ENCODE measurements at places on chromosomes 5 and 9.

- no peak for DNase-seq
These were observed 4.9 kb downstream of the FBXO38 start for GRCh38 chr5:148388696-148389095.

- peak; percentile 16 for DNase-seq
These were observed 22.6 kb downstream of the HMGXB3 start for GRCh38 chr5:150023136-150023535.

DNA sequence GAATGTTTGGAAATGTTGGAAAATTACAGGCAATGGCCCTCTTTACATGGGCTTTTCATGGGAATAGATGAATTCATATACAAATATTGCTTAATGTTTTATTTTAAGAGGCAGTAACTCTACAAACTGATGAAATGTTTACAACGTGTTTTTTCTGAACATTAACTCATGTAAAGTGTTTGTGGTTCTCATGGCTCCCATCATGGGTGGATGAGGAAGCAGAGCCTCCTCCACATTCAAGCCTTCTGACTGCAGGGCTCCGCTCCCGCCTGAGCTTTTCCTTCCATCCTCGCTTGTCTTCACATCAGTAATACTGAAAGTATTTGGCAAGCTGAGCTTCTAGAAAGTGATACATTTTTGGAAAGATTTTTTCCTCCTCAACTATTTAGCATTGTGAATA is 204.2 kb downstream of the ARHGAP26 start:
- DNase-seq: peak; percentile 54

DNA sequence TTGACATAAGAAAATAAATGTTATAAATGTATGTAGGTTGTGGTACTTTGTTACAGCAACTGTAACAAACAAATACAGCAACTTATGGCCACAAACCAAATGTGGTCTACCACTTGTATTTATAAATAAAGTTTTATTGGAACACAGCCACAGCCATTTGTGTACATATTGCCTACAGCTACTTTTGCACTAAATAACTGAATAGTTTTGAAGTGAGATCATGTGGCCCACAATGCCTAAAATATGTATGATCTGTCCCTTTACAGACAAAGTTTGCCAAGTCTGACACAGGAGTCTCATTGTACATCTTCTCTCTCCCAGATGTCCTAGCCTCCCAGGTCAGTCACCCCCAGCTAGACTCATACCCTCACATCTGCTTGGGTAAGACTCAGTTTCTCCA is 283.6 kb upstream of the PRDM9 start:
- no peak for DNase-seq

DNA sequence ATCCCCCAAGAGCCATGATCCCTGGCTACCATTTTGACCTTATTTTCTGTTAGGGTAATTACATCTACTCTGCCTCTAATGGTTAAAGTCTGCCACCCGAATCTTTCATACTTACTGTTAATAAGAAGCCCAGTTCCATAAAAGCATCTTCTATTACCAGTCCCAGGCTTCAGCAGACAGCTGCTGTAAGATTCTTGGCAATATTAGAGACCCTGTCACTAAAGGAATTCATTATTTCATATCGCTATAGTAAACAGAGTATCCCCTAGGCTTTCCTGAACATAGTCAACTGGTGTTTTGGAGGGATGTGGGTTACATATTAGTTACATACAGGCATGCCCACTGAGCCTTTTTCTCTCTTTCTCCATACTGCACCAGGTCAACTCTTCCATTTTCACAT is 608.7 kb upstream of the SEMA6A start:
- no peak for DNase-seq

- no peak for DNase-seq
These were observed 30.1 kb downstream of the UBE2QL1 start for GRCh38 chr5:6478793-6479192.

DNA sequence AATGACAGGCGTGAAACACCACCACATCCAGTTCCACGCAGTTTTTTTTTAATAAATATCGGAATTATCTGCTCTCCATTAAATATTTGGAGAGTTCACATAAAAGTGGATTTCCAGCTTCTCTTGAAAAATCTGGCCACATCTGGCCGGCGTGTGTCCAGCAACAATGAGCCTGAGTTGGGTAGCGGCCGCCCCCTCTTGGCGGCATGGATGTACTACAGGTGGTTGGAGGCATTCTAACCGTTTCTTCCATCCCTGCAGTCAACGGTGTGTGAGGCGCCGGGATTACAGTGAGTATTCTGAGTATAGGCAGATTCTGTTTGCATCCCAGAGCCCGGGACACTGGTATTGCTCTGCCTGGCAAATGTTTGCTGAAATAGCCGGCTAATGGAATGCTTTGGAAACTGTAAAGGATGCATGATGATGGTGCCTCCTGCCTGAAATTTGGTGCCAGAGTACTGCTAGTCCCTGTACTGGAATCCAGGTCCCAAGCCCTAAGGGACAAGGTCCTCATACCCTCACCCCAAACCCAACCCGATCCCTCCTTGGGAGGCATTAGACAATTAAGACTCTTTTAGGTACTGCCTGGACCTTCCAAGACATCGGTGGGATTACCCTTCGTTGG is 13.6 kb upstream of the GM2A start:
- DNase-seq: peak; percentile 52

DNA sequence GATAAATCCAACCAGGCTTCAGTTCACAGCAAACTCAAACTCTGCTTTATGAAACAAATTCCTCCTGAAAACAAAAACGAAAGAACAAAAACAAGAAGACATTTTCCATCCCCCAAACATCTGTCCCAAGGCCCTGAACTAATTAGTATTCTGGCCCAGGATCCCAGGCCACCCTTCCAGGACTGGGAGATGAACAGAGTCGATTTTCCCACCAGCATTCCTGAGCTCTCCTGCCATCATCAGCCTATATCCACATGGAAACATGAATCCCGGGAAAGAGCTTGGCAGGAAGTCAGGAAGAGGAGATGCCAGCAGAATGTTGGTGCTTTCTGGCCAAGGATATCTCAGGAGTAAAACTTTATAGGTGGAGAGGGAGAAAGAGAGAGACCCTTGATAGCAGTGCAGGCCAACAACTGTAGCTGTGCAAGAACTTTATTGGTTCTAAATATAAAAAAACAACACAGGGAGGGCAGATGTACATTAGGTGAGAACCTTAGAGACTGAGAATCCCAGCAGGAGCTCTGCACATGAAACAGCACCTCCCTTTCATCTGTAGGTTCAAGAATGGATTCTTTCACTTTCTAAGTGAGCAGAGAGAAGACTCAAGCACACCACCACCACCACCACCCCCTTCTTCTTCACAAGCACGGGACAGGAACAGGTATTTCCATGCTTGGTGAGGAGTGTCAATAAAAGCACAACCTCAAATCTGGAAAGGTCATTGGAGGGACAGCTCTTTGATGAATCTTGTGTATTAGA is 190.7 kb upstream of the TAS2R1 start:
- DNase-seq: no peak

DNA sequence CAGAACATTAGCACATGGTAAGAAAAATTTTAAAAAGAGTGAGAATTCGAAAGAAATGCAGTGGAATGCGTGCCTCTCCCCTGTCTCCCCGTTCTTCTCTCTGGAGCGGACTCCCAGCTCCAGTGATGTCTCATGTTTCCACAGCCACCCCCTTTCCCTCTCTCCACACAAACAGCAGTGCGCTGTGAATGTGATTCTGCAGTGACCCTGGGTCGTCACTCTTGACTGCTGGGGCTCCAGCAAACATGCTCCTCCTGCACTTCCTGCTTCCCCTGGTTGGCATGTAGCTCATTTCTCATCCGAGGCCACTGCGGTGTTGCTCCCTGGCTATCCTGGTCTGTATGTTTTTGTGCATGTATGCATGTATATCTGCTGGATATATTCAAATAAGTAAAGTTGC is 13.3 kb downstream of the PHF2 start:
- DNase-seq: no peak

- DNase-seq: no peak
These were observed 53.7 kb upstream of the PPP3R2 start for GRCh38 chr9:101648493-101648892.

GRCh38 chr5:10145923-10146401 is 103.7 kb downstream of the ATPSCKMT start:
- peak; percentile 51 for DNase-seq

- DNase-seq: no peak
These were observed 102.7 kb downstream of the ADAMTS12 start for GRCh38 chr5:33788922-33789566.

- peak; percentile 55 for DNase-seq
These were observed 250.6 kb upstream of the MAP3K1 start for GRCh38 chr5:56564541-56565282.

GRCh38 chr5:179830818-179831468 is 10.2 kb downstream of the SQSTM1 start:
- DNase-seq: no peak

DNA sequence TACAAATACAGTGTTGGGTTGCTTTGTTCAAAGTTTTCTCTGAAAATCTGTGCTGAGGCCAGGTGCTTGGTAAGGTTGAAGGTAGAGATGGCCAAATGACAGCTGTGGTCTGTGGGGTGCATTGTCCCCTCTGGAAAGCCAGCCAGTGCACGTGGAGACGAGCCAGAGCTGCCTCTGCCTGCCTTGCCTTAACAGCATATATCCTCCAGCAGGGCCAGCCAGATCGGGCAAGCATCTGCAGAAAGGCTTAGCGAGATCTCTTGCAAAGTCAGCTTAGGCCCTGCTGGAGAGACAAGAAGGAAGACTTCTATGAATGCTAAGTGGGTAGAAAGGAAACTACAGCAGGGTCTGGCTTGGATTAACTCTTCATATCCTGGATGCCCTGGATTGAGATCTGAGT is 49.5 kb downstream of the GRIA1 start:
- no peak for DNase-seq

- no peak for DNase-seq
These were observed 31.2 kb upstream of the NDUFB6 start for GRCh38 chr9:32603914-32604852.

DNA sequence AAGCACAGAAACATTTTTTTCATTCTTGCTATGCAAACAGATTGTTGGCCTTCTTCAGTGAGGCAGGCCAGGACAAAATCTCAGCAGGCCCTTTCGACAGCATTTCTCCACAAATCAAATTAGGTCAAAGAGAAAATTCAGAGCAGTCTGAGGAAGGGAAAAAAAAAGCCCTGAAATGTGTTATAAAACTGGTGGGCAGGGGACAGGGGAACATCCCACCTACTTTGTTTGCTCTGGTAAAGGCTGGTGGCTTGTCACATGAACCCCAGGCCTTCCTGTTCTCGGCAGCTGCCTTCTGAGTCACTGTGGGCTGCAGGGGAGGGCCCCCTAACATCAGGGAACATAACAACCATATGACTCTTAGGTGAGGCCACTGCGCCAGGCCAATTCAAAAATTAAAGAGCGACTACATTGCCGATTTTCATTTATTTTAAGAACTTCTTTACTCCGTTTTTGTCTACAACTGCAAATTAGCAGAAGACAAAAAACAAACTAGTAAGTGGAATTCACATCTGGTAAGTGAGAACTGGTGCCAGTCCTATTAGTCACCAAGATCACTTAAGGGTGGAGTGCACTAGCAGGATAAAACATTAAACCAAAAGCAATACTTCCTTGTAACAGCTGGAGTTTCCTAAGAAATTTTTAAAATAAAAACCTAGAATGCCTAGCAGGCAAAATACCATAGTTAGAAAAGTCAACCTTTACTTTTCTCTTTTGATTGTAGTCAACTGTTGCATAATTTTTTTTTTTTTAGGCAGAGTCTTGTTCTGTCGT is 46.2 kb upstream of the DENND4C start:
- DNase-seq: peak; percentile 84

- DNase-seq: peak; percentile 31
These were observed 572 bp downstream of the NR4A3 start for GRCh38 chr9:99822109-99822805.

DNA sequence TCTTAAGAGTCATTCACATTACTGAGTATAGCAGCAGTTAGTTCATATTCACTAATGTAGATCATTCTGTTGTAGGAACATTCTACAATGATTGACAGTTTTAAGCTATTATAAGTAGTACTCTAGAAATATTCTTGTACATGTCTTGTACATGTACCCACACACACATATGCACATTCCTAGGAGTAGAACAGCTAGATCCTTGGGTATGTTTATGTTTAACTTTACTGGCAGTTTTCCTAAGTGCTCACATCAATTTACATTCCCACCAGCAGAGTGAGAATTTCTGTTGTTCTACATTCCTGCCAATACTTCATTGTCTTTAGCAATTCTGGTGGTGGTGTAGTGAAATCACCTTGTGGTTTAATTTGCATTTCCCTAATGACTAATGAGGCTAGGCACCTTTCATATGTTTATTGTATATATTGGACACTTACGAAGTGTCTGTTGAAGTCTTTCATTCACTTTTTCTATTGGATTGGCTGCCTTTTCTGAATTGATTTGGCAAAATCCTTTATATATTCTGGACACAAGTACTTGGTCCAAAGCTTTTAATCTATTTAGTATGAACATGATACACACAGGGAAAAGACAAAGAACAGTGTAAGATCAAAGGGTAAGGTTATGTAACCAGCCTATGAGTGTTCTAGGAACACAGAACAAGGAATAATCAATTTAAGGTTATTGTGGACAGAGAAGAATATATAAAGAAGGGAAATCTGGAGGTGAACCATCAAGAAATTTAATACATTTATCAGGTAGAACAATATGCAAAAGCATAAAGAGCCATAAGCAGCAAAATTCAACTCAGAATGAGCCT is 95.6 kb downstream of the MLLT3 start:
- DNase-seq: no peak

DNA sequence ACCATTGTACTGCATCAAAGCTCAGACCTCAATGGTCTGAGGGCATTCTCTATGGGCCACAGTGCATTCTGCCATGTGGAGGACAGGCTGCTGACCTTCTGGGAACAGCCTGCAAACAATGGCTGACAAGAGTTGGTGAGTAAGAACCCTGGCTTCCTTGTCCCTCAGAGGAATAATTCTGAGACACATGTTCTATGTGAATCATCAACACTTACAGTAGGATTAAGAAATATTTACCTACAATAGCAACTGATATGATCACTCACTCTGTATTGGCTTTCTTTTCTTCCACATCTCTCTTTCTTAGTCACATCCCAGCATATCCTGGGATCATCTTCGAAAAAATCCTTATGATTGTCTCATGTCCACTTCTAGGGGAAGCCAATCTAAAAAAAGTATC is 306.5 kb upstream of the ITGA1 start:
- DNase-seq: no peak

DNA sequence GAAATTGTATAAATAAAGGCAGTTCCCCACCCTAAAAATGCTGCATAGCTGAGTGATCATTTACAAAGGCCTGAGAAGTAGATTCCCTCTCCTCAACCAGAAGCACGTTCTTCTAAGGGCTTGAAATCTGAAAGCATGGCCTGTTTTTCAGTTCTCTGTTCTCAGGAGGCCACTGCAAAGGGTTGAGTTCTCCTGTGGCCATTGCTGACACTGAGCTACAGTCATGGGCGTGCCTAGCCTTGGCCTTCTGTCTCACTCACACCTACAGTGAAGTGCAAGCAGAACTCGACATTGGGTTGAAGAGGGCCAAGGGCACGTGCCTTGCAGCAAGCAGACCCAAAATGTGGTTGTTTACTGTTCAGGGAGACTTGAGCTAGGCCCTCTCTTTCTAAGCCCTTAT is 276.6 kb upstream of the VLDLR start:
- DNase-seq: no peak

All from MV-4-11 (cell line).